ENCODE measurements at places on chromosomes 1 and 21. TPM values are rescaled to one million over a fixed set of nuclear protein-coding genes. Genes with fewer than 3 reads are reported as not detected.

Gene MAP7D1
- 93.2 TPM for total RNA-seq

Gene RXRG
- not detected for total RNA-seq

Gene NKAIN1
- total RNA-seq = not detected

Gene NUDT4B
- 20.1 TPM for total RNA-seq

Gene XKR8
- 6.1 TPM for total RNA-seq

Gene FAM72B
- total RNA-seq = 4.0 TPM

Gene MROH9
- total RNA-seq = not detected

Gene NOS1AP
- total RNA-seq = 1.1 TPM

Gene OPRD1
- total RNA-seq = not detected

Gene CAPN9
- not detected for total RNA-seq

Gene DCST2
- total RNA-seq = not detected

Gene TDRD10
- total RNA-seq = 3.2 TPM

Gene ATXN7L2
- total RNA-seq = 1.9 TPM

Gene FNBP1L
- total RNA-seq = 47.1 TPM

Gene SMCP
- total RNA-seq = not detected

Gene PLA2G2C
- not detected for total RNA-seq

Gene NLRP3
- 2.6 TPM for total RNA-seq

Gene CPT2
- total RNA-seq = 10.9 TPM

Gene TFAP2E
- under 0.01 TPM for total RNA-seq

Gene PTPN14
- total RNA-seq = 37.7 TPM

Gene TTF2
- total RNA-seq = 21.1 TPM

Gene PROK1
- not detected for total RNA-seq

Gene FCER1G
- not detected for total RNA-seq

Gene CCDC17
- 0.65 TPM for total RNA-seq

Gene USP48
- 91.6 TPM for total RNA-seq

Gene GPR137B
- 6.8 TPM for total RNA-seq

Gene IVL
- total RNA-seq = not detected

Gene SNX7
- 54.9 TPM for total RNA-seq

Gene SH2D1B
- total RNA-seq = not detected

Gene FLG2
- under 0.01 TPM for total RNA-seq

Gene ELF3
- 0.32 TPM for total RNA-seq

Gene DENND2C
- 0.15 TPM for total RNA-seq

Gene CYP4B1
- total RNA-seq = not detected

Gene HSPA6
- 0.30 TPM for total RNA-seq

Gene TRIM17
- total RNA-seq = not detected

Gene OR2T34
- not detected for total RNA-seq

Gene PTPN22
- 5.2 TPM for total RNA-seq

Gene GPR3
- 0.46 TPM for total RNA-seq

Gene UBL4B
- total RNA-seq = not detected

Gene FCN3
- total RNA-seq = not detected

Gene CLDN19
- not detected for total RNA-seq

Gene GPR153
- total RNA-seq = 1.4 TPM

Gene RXFP4
- not detected for total RNA-seq

Gene OR2T33
- total RNA-seq = not detected

Gene HMGCS2
- total RNA-seq = not detected

Gene SPRR1A
- not detected for total RNA-seq

Data from epithelial cell of umbilical artery (primary cell).